ENCODE measurements at places on chromosomes 11 and 22.

DNA sequence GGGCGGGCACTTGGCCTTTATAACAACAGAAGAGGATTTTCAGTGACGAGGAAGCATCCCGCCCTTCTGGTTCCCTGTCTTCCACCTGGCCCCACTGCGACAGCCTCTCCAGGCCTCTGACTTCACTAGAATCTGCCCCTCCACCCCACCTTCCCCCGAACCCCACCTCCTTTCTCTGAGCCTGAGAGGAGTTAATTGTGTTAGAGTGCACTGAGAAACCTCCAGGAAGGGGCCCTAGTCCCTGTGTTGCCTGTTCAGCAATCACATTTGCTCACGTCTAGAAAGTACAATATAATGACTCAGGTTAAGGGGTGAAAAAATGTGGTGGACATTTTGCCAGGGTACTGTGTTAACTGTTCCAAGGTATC lies 38.8 kb downstream of the PTPRJ start:
- no peak for DNase-seq

DNA sequence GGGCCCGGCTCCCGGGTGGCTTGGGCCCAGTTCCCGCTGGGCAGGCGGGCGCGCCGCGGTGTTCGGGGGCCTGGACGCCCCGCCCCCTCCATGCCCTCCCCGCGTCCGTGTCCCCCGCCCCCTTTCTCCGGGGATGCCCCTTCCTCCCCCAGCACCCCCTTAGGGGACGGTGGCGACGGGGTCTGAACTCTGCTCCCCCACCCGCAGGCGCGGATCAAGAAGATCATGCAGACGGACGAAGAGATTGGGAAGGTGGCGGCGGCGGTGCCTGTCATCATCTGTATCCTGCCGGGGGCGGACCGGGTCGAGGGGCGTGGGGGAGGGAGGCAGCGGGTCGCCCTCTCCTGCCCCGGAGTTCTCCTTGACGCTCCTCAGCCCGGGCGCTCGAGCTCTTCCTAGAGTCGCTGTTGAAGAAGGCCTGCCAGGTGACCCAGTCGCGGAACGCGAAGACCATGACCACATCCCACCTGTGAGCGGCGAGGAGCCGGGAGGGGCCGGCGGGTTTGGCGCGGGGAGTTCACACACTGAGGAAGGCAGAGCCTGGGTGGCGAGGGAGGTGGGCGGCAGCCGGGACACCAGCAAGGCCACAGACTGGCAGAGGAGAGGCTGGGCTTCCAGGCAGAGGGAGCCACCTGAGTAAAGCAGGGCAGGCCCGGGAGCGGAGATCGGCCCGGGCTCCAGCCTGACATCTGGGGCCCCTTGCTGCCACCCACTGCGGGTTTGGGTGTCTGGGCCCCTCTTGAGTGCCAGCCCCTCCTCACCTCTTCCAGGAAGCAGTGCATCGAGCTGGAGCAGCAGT lies 546 bp downstream of the DRAP1 start:
- DNase-seq: no peak

DNA sequence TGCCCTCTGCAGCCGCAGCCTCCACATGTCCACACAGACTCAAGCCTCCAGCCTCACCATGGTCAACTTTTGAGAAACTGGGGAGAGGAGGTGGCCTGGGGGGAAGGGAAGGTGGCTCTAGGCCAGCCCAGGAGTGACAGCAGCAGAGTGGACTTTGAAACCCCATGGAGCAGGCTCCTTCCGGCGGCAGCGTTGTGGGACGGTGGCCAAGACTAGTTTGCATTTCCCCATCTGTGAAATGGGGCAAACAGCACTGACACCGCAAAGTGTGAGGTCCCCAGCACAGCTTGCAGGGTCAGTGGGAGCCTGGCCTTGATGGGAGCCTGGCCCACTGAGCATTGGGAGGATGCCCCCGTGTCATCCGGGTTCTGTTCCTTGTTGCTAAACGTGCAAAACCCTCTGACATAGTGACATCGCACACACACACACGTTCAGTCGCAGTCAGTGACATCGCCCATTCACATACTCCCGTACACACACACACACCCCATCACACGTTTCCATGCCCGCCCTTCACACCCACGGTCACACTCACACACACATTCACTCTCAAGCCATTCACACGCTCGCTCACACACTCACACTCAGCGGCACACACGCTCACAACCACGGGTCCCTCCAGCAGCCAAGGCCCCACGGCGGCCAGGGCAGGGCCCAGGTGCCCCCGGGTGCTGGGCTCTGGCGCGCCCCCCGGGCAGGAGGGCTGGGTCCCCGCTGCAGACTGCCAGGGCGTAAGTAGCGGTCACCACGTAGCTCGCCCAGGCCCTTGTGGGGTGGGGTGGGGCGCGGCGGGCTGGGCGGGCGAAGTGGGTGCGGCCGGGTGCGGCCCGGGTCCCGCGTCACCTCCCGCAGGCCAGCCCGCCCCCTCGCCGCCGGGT lies 585 bp downstream of the CYB5R3 start:
- DNase-seq: no peak

GRCh38 chr11:75677275-75677674 lies 8.4 kb upstream of the MAP6 start:
- no peak for DNase-seq

- DNase-seq: no peak
These were observed 3.7 kb downstream of the KCNK4 start for GRCh38 chr11:64294774-64295173.

- no peak for DNase-seq
These were observed 15.2 kb downstream of the ENDOD1 start for GRCh38 chr11:95104856-95105255.

GRCh38 chr11:113862435-113862834 lies 12.9 kb downstream of the USP28 start:
- no peak for DNase-seq

GRCh38 chr11:71420455-71421241 lies 27.5 kb downstream of the DHCR7 start:
- DNase-seq: peak; percentile 33

- no peak for DNase-seq
These were observed 5.3 kb upstream of the PRDM11 start for GRCh38 chr11:45141171-45141570.

GRCh38 chr11:69073469-69073868 lies 24.7 kb downstream of the TPCN2 start:
- no peak for DNase-seq
